ENCODE measurements at places on chromosomes 5 and 9.

GRCh38 chr5:80041527-80041926 lies 6.4 kb downstream of the THBS4 start:
- DNase-seq, result no peak

GRCh38 chr5:96857454-96857853 lies 18.8 kb upstream of the ERAP2 start:
- no peak for DNase-seq

DNA sequence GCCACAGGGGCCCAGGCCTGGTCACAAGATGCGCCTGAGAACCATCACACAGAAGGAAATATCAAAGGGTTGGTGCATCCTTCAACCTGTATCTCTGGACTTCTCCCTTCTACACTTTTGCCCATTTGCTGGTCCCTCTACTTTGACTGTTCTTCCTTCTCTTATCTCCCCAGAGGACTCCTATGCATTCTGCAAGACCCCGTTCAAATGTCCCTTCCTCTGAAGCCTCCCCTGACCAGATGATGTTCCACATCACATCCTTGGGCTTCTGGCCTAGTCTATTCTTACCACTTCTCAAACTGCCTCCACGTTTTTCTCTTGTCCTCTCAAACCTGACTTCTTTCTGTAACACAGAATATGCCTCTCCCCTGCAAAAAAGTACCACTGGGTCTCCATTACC lies 34.3 kb downstream of the STK10 start:
- DNase-seq, result no peak

DNA sequence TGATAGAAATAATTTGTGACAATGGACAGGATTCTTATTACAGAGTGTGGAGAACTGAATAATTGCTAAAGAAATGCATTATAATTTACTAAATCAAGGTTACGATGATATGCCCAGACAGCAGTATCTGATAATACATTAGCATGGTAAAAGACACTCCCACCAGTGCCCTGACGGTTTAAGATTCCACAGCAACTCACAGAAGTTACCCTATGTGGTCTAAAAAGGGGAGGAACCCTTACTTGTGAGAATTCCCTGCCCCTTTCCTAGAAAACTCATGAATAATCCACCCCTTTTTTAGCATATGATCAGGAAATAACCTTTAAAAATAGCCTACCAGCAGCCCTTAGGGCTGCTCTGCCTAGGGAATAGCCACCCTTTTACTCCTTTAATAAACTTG lies 244.7 kb upstream of the SLC24A2 start:
- DNase-seq, result no peak

GRCh38 chr9:100101608-100102007 lies 2.6 kb downstream of the INVS start:
- DNase-seq, result no peak

GRCh38 chr5:54388811-54389210 lies 66.7 kb upstream of the HSPB3 start:
- no peak for DNase-seq

- no peak for DNase-seq
These were observed 138.3 kb downstream of the RFK start for GRCh38 chr9:76255781-76256455.

GRCh38 chr5:1111727-1112289 lies at the start of gene SLC12A7:
SLC12A7 (minus strand) TSS chr5:1112063; CDS start chr5:1111991, 72 bp downstream.
- DNase-seq, result peak; percentile 71

GRCh38 chr5:123929055-123929474 lies 417.1 kb downstream of the CSNK1G3 start:
- DNase-seq, result no peak

GRCh38 chr9:127554966-127555839 lies 56.9 kb upstream of the STXBP1 start:
- no peak for DNase-seq

GRCh38 chr5:22496666-22497065 lies 356.5 kb downstream of the CDH12 start:
- DNase-seq, result no peak

DNA sequence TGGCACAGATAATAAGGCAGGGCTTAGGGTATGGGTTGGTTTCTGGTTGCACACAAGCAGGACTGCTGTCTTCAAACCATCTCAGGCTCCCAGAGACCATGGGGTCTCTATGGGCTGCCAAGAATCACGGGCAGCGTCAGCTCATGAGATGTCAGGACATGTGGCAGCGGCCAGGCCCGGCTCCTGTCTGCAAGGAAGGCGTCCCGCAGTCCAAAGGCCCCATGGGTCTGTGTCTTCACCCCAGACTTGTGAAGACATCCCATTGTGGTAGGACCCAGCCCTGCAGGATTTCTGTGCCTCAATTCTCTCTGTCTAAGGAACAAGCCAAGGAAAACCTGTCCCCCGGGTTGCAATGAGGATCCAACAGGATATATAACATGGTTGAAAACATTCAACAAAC lies 32.6 kb downstream of the IPPK start:
- DNase-seq, result peak; percentile 6

- no peak for DNase-seq
These were observed 66.2 kb downstream of the HSPA4 start for GRCh38 chr5:133117912-133118445.

DNA sequence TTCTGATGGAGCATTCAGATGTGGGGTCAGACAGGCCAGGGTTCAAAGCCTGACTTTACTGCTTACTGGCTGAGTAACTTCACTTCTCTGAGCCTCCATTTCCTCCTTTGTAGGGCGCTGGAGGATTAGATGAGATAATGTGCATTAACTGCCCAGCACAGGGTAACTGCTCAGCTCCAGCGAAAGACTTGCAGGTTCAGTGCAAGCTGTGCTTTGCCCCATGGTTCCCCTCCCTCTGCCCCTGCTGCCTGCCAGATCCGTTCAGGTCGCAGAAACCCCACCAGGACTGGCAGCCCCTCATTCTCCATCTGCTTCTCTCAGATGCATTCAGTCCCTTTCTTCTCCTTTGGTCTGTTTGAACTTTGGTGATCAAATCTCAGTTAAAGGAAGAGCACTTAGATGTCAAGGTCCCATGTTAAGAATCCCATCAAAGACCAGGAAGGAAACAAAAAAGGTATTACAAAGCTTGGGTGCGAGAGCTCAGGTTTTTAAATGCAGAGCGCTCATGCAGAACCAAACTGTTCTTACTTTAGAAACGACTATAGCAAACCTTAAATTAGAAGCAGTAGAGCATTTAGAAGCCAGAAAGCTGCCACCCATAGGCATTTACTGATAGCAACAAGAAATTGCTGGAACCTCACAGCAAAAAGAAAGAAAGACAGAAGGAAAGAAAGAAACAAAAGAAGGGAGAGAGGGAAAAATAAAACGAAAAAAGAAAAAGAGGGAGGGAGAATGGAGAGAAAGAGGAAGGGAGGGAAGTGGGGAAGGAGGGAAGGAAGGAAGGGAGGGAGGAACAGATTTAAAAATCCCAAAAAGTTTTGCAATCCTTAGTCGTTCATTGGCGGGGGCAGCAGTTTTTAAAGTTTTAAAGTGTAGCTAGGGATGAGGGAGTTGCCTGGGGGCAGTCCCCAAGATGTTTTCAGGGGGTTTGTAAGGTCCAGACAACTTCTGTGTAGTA lies 23.5 kb downstream of the AFAP1L1 start:
- DNase-seq, result no peak
